ENCODE measurements at places on chromosomes 7 and 10. TPM values are rescaled to one million over a fixed set of nuclear protein-coding genes. Genes with fewer than 3 reads are reported as not detected.

FAM25A gene
- total RNA-seq: not detected

OR6V1 gene
- total RNA-seq: not detected

CNPY1 gene
- 0.32 TPM for total RNA-seq

PODXL gene
- 18.7 TPM for total RNA-seq

CPA2 gene
- not detected for total RNA-seq

PLXNA4 gene
- total RNA-seq: 6.5 TPM

GATA3 gene
- total RNA-seq: 10.6 TPM

PRLHR gene
- total RNA-seq: 0.48 TPM

PLAU gene
- total RNA-seq: 9.5 TPM

Data from urinary bladder (tissue), 4 donors.